ENCODE measurements at places on chromosomes 7 and 10.

DNA sequence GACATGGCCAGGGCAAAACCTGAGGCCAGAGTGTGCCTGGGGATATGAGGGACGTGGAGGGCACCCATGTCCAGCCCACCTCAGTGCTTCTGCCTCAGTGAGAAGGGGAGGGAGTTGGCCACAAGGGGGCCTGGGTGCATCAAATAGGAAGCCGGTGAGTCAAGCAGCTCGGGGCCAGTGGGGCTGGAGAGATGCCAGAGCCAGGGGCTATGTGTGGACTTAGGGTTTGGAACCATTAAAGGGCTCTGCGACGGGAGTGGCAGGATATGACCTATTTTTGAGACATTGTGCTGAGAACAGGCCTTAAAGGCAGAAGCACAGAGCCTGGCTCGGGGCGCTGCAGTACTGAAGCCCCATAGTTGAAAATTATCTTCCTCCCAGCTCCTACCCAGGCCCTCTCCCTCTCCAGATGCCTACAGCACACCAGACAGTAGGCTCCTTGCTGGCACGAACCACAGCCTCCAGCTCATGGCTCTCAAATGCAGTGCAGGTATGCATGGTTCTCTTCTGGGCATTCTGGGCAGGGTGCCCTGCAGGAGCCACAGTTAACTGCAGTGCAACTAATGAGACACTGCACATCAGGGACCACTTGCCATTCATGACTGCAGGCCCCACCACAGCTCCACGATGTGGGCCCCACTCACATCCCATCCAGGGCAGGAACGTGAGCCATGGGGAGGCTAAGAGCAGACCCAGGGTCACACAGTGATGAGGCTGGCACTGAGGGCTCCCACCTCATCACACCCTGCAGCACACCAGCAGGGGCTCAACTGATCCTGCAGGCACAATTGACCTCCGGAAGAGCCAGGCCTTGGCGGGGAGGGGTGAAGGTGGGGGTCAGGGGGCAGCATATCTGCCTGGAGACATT, 7.2 kb upstream of the PGAM2 start:
- DNase-seq: no peak

- no peak for DNase-seq
These were observed 205.1 kb upstream of the CXCL12 start for GRCh38 chr10:44589944-44590449.

- no peak for DNase-seq
These were observed at the start of gene PLAU for GRCh38 chr10:73910764-73911552. PLAU (plus strand) TSS chr10:73911132; CDS start chr10:73911556, 424 bp downstream.

DNA sequence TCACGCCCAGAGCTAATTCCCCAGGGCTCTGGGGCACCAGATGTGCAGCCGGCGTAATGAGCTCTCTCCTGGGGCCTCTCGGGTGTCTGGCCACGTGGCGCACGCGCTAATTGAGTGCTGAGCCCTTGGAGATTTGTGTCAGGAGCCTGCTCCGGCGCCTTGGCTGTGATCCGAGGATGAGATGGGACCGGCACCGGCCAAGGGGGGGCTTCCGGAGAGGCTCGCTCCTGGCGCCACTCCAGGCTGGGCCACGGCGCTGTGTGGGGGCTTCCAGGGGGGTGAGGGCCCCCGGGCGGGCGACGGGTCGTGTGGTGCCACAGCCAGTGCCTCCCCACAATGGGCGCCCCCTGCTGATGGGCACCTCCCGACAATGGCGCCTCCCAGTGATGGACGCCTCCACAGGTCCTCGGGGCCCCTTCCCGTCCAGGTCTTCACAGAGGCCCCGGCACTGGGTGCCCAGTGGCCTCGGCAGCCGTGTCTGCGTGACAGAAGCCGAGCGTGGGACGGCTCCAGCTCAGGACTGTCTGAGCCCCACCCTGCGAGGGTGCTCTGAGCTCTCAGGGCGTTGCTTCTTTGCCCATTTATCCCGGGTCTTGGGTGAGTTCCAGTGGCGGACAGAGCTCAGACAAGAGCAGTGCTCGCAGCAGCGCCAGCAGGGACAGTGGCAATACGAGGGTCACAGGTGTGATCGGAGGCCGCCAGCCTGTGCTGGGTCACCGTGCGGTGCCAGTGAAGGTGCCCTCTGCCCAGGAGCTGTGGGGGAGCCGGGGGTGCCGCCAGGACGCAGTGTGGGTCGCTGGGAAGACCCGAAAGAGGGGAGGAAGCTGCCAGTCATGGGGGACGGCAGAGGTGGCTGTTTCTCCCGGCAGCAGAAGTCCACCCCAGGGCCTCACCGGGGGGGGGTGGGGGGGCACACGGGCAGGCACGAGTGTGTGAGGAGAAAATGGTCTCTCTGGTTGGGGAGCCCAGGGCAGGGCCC, 8.2 kb upstream of the NKX6-2 start:
- DNase-seq: no peak

DNA sequence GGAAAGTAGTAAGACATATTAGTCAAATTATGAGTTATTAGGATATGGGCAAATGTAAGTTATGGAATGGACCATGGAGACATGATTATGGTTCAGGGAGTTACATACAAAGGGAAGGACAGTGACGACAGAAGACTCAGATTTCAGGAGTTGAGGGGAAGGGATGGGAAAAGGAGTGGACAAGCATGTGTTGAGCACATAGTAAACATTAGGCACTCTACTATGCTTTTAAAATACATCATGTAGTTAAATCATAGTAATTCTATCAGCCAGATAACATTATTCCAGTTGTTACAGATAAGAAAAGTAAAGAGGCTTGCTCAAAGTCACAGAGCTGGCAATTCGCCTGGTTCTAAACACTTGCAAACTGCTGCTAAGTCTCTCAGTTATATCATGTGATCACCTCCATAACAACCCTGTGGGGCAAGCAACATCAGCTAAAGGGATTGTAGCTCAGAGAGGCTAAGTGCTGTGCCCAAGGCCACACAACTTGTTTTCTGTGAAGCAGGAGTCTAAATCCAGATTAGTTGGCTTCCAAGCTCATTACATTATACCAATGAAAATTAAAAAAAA, 115.2 kb upstream of the MDFIC start:
- DNase-seq: no peak

- no peak for DNase-seq
These were observed 116.3 kb downstream of the WDFY4 start for GRCh38 chr10:48801001-48801421.

DNA sequence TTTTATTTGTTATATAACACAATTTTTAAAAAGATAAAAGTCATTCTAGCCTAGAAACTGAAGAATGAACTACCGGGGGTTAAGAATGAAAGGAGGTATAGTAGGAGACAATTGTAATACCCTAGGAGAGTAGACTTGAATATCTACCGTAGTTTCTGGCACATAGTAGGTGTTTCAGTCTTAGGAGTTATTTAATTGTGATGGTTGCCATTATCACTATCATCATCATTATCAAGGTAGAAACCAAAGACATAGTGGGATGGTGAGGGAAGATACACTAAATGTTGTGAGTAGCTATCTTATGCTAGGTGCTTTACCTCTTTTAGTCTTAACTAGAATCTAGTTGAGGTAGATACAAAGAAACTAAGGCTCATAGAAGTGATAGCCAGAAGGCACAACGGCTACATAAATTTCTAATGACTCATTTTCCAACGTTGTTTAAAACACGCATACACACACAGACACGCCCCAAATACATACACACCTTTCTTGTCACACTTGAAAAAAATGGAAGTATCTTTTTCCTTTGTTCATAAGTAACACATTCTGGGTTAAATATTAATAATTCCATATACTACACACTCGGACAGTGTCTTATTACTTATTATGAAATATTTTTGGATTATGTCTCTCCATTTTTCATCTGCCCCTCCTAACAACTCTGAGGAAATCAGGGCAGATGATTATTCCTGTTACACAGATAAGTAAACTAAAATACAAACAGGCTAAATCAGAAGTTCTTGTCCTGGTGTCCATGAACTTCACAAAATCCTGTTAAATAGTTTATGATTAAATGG, 2.0 kb upstream of the ANLN start:
- DNase-seq: no peak

DNA sequence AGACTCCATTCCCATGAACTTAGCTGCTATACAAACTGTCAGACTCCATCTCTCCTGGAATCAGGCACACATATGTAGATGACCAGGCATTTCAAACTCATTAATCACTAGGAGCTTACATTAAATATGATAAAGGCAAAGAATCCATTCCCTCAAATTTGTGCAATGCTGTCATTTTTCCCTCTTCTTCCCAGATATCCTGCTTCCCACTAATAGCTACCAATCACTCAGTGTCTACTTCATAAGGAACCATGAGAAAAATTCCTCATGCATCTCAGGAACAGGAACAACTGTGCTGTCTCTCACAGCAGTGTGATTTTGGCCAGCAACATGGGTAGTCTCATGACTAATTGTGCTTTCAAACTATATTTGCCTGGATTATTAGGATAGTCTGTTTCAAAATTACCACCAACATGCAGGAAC, 133.9 kb downstream of the DKK1 start:
- no peak for DNase-seq

DNA sequence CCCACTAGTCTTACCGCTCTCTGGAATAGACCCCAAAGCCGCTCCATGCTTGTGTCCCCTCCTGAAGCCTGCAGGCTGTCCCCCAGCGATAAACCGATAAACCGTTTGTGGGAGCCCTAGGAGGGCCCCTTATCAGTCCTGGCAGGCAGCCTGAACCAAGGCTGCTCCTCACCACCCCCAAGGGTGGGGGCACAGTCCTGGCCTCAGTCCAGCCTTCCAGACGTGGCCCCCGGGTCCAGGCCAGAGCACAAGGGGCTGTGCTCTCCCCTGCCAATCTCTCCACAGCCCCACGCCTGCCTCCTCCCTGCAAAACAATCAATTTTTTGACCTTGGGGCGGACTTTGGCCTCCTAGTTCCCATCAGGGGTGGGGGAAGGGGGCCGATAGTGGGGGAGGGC, at the start of gene TFR2:
Gene TFR2, minus strand, starts transcription at position 90 of the 397 bp plus-strand sequence. Its CDS starts 43 bp downstream, at position 47.
- DNase-seq: no peak

DNA sequence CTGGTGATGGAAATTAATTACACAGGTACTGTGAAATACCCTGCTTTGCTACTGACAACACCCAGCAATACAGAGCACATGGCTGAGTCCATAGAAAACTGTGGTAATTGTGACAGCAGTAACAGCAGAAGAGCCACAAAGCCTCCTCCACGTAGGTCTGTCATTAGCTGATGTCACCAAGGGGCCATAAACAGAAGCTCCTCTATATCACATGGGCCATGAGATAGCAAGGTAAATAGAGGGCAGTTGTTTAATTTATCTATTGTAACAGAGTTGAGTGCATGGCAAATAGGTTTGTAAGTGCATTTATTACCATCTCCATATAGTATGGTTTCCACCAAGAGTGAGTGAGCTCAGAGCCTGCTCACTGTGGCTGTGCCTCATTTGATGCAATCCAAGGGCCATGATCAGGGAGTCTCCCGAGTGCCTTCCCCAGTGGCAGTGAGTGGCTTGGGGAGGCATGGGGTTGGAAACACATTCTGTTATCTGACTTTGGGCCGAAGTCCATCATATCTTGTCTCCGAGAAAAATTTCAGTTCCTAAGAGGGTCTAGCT, 281.2 kb downstream of the SKAP2 start:
- DNase-seq: no peak

GRCh38 chr10:112333452-112333851, 40.5 kb upstream of the ACSL5 start:
- DNase-seq: no peak

DNA sequence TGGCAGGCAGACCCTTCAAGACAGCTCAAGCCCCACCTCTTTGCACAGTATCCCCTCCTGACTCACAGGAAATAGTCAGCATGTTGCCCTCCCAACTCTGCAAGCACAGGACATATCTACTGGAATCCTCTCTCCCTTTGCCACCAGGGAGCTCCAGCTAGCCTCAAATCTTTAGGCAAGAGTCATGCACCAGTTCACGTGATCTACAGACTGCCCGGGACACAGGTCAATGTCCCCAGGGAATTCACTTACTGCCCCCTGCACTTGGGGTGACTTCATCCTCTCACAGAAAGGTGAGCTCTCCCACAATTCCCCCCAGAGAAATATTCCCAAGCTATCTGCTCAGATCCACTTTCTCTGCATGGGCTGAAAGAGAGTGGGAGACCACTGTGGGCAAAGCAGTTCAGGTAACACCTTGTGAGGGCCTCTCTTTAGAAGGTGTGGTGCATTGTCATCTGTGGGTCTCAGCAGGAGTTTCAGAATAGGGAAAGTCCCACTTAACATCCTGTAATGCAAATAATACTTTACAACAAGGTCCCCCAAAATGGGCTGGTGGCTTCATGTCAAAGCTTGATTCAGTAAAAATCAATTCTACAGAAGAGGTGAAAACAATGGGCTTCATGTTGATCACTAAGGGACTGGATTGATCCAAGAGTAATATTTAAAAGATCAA, 129.9 kb downstream of the NOC3L start:
- no peak for DNase-seq

GRCh38 chr7:47539398-47540052, 42.4 kb downstream of the TNS3 start:
- DNase-seq: no peak

DNA sequence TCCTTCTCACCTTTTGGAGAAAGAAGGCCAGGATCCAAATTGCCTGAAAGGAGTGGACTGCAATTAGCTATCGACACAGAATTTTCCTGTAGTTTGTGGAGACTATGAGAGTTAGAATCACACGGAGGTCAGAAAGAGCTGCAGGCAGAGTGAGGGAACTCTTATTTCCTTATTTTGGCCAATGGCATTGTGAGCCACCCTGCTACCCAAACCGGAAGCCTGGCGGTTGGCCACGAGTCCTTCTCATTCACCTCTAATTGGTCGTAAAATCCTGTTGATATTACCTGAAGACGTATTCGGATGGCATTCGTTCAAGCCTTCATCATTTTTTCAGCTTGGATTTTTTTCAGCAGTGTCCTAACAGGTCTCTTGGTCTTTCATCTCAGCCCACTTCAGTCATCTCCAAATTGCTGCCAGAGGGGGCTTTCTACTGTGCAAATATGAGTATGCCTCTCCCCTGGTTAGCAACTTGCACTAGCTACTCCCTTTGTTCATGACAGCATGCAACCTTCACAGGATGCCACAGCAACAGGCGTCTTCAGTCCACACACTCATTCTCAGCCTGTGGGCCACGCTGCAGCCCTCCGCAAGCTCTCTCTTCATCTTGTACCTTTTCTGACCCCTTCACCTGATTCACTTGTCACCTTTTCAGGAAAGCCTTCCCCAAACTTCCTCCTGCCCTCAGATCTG, 66.9 kb downstream of the GATA3 start:
- DNase-seq: no peak
